ENCODE measurements at places on chromosomes 11 and 22.
A peak's percentile ranks its signal among the peaks of the same experiment; 100 is the strongest.

- no peak for DNase-seq
These were observed 75.2 kb downstream of the GRIK4 start for GRCh38 chr11:120586728-120587127.

- no peak for DNase-seq
These were observed 13.0 kb downstream of the NCF4 start for GRCh38 chr22:36873614-36874308.

DNA sequence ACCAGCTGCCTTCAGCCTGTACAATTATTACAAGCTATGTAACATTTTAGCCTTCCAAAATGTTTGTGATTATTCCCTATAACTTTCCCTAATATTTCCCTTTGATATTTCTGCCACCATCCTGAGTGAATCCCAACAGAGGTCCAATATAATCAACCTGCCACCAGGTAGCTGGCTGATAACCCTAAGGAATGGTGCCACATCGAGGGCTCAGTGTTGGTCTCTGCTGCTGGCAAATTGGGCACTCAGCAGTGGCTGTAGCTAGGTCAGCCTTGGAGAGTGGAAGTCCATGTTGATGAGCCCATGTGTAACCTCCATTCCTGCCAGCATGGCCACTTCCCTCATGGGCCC, 121.2 kb downstream of the ZNF280B start:
- DNase-seq: no peak

- no peak for DNase-seq
These were observed 2.6 kb upstream of the PEX26 start for GRCh38 chr22:18075101-18075719.

GRCh38 chr22:23119494-23120414, 22.0 kb downstream of the RSPH14 start:
- peak; percentile 44 for DNase-seq

DNA sequence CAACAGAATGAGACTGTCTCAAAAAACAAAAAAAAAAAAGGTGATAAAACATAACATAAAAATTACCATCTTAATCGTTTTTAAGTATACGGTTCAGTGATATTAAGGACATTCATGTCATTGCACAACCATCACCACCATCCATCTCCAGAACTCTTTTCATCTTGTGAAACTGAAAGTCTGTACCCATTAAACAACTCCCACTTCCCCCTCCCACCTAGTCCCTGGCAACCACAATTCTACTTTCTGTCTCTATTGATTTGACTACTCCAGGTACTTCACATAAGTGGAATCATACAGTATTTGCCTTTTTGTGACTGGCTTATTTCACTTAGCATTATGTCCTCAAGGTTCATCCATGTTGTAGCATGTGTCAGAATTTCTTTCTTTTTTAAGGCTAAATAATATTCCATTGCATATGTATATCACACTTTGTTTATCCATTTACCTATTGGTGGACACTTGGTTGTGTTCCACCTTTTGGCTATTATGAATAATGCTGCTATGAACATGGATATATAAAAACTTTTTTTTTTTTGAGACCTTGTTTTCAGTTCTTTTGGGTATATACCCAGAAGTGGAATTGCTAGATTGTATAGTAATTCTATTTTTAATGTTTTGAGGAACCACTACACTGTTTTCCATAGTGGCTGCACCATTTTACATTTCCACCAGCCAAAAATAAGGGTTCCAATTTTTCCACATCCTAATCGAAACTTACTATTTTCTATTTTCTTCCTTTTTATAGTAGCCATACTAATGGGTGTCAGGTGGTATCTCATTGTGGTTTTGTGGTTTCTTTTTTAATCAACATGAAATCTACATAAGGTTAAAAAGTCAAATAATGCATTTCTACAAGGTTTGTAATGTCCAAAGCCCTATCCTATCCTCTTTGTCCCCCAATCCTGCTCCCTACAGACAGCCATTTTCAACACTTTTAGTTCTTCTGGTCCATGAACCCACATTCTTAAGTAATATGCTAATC, 23.4 kb upstream of the PIK3C2A start:
- DNase-seq: peak; percentile 16

- DNase-seq: no peak
These were observed 1.3 kb upstream of the BARX2 start for GRCh38 chr11:129374081-129374992.

GRCh38 chr22:31969789-31970489, 25.6 kb downstream of the YWHAH start:
- peak; percentile 60 for DNase-seq

DNA sequence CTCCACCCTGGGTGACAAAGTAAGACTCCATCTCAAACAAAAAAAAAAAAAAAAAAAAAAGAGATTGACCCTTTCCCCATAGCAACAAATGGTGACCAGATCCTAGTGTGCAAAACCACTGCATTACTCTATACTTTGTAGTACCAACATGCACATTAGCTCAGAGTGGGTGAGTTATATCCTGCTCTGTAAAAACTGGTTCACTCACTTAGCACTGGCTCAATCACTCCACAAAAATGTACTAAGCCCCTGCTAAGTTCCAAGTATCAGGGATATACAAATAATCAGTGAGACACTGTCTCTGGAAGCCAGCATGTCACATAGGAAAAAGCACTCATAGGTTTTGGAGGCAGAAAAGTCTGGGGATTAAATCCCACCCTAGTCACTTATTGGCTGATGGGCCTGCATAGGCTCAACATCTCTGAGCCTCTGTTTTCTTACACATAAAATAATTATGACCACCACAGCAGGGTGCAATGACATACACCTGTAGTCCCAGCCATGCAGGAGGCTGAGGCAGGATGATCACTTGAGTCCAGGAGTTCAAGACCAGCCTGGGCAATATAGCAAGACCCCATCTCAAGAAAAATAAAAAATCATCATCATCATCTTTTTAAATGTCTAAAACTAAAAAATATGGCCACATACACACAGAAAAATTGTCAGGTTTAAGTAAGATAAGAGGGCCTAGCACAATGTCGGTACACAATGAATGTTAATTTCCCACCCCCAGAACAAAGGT, 11.9 kb downstream of the FAM168A start:
- no peak for DNase-seq

DNA sequence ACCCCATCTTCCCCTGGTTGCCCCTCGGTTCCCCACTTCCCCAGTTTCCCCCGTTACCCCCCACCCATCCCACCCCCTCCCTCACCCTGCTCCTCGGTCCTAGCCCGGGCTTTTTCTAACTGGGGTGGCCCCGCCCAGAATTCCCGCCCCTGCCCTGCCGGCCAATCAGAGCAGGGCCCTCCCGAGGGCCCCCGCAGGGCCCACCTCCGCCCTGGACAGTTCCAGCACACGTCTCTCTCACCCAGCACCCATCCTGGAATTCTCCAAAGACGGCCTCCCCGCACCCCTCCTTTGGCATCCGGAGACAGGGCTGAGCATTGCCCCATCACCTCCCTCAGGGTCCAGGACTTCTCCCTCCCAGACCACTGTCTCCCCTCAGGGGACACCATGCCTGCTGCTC, at the start of gene H19:
Gene H19 (minus strand): TSS at position 88 of the 400 bp plus-strand sequence.
- no peak for DNase-seq

- no peak for DNase-seq
These were observed 67.5 kb downstream of the ADAMTS15 start for GRCh38 chr11:130515829-130516553.

- DNase-seq: no peak
These were observed 1416.4 kb upstream of the RAG2 start for GRCh38 chr11:38014405-38014804.

GRCh38 chr11:71164186-71164585, 88.2 kb downstream of the SHANK2 start:
- DNase-seq: no peak

DNA sequence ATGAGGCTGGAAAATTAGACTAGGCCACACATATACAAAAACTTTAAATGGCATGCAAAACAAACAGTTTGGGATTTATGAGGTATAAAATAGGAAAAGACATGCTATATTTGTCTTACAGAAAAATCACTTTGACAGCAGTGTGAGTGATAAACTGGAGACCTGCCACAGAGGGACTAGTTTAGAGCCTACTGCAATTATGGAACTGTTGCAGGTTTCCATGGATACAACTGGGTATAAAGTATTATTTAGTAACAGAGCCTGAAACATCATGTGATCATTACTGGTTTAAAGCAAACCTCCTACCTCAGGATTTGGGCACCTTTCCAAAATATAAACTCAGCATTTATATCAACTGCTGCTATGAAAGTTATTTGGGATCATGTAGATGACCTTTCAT, 1032.5 kb downstream of the DLG2 start:
- no peak for DNase-seq

GRCh38 chr11:8767466-8768142, 85.0 kb downstream of the RPL27A start:
- DNase-seq: no peak

DNA sequence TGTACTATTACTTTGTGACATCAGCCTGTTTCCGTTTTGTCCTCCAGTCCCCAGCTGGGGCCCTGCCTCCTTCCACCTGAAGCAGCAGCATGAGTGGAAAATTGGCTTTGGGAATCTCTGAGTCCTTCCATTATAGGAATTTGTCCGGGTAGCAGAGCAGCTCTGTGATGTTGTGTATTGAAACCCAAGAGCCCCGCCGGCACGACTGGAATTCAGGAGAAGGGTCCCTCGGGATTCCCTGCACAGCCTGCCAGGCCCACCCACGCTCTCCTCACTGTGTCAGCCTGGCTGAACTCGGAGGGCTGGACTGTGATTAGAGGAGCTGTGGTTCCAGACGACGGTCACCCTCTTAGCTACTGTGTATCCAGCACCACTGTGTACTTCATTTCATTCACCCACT, 18.8 kb upstream of the TSPAN18 start:
- DNase-seq: no peak

DNA sequence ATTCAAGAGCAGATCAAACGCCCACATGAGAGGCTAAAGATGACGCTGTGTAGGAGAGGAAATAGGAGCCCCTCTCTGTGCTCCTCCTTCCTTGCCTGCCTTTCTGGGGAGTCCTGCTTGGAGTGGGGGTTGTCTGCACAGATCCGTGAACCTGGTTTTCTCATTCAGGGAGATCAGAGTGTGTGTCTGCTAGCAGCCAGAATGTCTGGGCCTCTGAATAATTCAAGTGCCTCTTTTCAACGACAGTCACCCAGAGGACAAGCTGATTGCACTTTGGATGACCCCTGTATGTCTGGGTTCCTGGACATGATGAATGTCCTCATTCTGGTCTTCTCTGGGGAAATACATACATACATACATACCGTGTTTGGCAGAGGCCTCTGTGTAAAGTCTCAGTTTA, 592.5 kb upstream of the B3GAT1 start:
- no peak for DNase-seq

GRCh38 chr22:30876915-30877553, 91.5 kb downstream of the MORC2 start:
- no peak for DNase-seq

DNA sequence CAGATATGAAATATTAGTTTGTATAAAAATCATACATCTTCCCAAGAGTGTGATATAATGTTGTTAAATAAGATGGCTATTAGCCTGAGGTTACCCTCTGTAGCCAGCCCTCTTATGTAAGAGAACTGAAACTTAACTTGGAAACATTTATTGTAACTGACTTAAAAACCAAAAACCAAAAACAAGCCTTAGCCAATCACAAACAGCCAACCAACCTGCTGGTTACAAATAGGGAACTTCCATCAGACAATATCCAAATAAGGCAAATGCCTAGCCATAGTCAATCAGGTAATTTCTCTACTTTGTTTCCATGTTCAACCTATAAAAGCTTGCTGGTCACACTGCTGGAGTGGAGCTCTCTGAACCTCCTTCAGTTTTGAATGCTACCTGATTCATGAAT, 14.1 kb downstream of the KBTBD3 start:
- DNase-seq: no peak

GRCh38 chr11:15115686-15116085, 963 bp downstream of the INSC start:
- DNase-seq: no peak

DNA sequence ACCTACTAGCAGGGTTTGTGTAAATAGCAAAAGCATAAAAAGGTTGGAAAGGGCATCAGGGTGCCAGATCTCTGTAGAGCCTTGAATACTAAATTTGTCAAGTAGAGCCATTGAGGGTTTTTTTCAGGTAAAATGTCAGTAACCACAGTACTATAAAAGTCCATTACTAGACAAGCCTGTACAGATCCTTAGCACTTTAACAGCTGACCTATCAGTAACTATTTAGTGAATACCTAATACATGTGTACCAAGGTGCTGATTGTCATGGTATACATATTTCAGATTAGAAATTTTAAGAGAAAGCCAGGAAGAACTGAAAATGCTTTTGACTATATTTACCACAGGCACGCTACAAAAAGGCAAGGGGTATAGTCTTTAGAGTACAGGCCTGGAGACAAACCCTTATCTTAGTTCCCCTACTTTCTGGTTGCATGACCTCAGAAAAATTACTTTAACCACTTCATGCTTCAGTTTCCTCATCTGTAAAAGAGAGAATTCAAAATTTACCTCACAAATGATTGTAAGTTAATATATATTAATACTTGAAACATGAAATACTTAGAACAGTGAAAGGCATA, 57.9 kb downstream of the RAB38 start:
- no peak for DNase-seq

- no peak for DNase-seq
These were observed 33.5 kb downstream of the GLB1L2 start for GRCh38 chr11:134365011-134365925.

- no peak for DNase-seq
These were observed 122.4 kb downstream of the WT1 start for GRCh38 chr11:32312865-32313403.

- no peak for DNase-seq
These were observed 2120.0 kb upstream of the RAG2 start for GRCh38 chr11:38718049-38718448.

GRCh38 chr11:111298413-111299100, at the start of gene POU2AF3:
TSS of gene POU2AF3 (plus strand) at chr11:111298546. CDS start at chr11:111298582, 36 bp downstream.
- no peak for DNase-seq

DNA sequence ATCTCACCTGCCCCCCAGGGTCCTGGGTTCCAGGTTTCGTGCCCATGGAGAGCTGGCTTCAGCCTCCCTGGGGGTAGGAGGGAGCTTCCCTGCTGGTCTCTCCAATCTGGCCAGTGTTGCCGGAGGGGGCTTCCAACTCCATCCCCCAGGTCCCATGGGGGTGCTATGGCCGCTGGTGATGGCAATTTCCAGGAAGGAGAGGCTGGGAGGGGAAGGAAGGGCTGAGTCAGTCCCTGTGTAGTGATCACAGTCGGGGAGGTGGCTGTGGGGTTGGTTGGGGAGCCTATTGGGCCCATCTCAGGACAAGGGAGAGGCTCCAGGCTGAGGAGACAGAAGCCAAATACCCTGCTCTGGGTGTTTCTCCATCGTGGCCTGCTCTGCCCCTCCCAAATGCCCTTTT, 5.7 kb upstream of the CDC42EP2 start:
- no peak for DNase-seq

DNA sequence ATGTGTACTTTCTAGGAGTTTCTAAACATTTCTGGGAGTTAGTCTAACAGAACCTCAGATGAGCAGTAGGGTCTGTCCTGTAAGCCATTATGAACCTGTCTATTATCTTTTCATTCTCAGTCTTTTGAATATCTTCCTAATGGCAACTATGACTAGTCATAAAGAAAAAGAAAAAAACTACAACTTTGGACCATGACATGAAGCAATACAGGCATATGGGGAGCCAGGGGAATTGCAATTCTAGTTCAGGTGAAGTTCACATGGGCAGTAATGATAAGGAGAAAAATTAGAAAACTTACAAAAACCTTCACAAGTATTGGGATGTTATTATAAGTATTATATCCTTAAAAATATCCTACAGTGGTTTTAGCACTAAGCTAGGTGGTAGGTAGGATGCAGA, 649.0 kb upstream of the ANO5 start:
- DNase-seq: no peak
